Kidney epithelial cell (primary cell): ENCODE measurements at places on chromosomes 7 and 10.

- DNase-seq: no peak
These were observed 615.5 kb upstream of the MKI67 start for GRCh38 chr10:128741680-128742079.

- DNase-seq: no peak
These were observed 64.8 kb downstream of the SGCE start for GRCh38 chr7:94591176-94591575.

DNA sequence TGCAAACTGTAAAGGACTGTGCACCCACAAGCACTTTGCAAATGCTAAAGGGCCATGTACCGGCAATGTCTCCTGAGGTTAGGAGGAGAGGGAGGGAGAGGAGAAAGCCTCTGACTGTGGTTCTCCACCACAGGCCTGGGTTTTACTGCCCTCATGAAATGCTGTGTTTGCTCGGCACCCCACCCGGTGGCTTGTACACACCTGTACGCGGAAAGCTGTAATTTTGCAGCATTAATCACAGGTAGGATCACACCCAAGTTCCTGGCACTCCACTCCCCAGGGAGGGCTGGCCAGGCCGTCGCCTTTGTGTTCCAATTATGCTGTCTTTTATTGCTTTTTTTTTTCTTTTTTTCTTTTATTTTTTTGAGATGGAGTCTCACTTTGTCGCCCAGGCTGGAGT is 78.5 kb upstream of the MYL10 start:
- DNase-seq: no peak

GRCh38 chr10:4353964-4354363 is 472.0 kb upstream of the AKR1E2 start:
- peak; percentile 59 for DNase-seq

DNA sequence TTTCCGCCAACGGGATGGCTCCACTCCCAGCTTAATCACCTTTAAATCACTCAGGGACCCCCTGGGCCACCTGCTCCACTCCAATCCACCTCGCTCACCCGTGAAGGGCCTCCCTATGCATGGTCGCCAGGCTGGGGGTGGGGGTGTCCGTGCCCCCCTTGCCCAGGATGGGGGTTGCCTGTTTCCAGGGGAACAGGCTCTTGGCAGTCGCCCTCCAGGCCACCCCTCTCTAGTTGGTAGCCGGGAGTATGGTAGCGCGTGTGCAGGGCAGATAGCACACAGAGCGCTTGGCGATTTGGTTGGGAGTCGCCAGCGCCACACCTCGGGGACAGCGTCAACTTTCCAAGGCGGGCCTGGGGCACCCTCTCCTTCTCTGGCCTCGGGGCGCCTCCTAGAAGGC is 134.9 kb upstream of the ZNF92 start:
- no peak for DNase-seq

- DNase-seq: peak; percentile 75
These were observed at the start of gene TLL2 for GRCh38 chr10:96513698-96514561. TLL2 (minus strand) TSS chr10:96513926; CDS start chr10:96513685, 241 bp downstream.

DNA sequence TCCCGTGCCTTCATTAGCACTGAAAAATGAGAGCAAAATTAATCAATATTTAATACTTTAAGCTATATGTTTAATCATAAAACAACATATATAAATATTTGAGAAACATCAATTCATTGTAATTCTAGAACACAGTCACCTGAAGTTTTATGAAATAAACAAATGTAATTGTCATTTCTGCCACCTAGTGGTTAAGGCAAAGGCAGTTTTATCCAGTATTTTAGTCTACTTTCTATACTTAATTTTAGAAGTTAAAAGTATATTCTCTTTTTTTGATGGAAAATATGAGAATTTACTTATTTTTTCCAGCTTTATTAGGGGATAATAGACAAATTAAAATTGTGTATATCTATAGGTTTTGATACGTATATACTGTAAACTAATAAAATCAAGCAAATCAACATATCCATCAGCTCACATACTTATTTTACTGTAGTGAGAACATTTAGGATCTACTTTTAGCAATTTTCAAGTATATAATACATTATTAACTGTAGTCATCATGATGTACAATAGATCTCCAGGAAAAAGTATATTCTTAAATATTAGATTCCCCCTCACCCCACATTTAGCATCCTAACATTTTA is 16.9 kb downstream of the PCGF6 start:
- DNase-seq: no peak

DNA sequence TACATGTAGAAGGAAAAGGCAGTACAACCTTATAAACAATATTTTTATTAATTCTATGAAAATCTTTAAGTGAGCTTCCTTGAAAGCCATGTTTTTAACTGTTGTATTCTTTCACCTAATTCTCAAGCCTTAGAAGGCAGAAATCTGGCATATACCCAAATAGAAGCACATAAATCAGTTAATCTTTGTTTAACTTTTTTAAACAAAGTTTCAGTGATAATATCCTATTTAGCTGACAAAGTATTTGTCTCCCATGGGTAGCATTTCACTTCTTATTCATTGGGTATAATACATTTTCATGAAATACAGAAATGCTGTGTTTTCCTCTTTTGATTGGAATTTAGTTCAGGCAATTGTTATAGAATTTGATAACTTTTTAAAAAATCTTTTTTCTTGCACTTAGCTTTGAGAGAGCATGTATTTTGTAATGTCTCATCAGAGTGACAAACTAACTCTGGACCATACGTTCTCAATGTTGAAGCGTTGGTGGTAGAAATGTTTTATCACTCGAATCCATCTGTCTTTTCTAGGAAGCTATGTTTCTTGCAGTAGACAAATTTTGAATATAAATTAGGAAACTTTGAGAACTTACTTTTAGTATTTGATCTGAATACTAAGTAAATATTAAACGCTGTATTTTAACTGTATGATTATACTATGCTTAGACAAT is 78.1 kb downstream of the CREM start:
- no peak for DNase-seq

- DNase-seq: no peak
These were observed 7.9 kb downstream of the MALSU1 start for GRCh38 chr7:23306936-23307521.

DNA sequence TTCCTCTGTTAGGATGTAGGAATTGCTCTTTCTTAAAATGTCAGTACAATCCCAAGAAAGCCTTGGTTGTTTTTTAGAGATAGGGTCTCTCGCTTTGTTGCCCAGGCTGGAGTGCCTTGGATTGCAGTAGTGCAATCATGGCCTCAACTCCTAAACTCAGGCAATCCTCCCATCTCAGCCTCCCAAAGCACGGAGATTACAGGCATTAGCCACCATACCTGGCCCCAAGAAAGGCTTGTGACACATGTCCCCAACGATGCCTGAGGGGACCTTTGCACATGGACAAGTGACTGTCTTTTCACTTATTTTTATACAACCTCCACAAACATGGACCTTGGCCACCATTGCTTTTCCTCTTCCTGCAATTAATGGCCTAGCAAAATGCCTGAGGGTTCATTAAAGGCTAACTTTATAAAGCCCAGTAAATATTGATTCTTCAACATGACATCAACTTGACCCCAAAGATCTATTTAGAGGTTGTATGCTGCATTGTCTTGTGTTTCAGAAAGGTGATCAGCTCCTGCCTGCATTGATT is 10.0 kb upstream of the SPOCK2 start:
- DNase-seq: no peak

GRCh38 chr7:91082852-91083495 is 181.3 kb upstream of the FZD1 start:
- no peak for DNase-seq

- no peak for DNase-seq
These were observed 176.3 kb upstream of the ZNF32 start for GRCh38 chr10:43824934-43825333.

DNA sequence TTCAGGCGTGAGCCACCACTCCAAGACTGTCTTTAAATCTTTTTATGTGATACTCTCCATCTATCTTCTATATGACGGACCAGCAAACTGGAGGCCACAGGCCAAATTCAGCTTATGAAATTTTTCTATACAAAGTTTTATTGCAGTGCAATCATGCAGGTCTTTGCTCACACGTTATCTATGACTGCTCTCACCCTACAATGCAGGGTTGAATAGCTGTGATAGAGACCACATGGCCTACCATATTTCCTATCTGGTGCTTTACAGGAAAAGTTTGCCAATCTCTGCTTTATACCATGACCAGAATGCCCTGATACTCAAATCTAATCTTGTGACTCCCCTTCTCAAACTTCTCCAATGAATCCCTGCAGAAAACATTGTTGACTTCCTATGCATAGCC is 89.5 kb upstream of the ACBD5 start:
- no peak for DNase-seq

GRCh38 chr10:3867454-3868270 is 82.7 kb upstream of the KLF6 start:
- DNase-seq: no peak

DNA sequence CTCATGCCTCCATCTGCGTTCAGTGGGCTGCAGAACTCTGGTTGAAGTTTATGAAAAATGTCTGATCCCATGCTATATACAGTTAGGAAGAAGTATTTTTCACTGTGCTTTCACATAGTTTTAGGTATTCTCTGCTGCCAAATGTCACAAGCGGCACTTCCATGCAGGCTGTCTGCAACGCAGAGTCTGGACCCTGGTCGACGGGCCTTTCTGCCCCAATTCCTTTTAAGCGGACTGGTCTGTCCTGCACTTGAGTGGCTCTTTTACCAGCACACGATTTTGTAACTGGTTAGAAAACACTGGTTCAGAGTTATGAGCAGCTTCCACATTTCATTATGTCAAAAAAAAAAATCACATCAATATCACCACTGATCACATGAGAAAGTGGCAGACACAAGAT is 143.0 kb downstream of the DIP2C start:
- DNase-seq: no peak

GRCh38 chr7:151773797-151774196 is 103.1 kb downstream of the PRKAG2 start:
- no peak for DNase-seq

DNA sequence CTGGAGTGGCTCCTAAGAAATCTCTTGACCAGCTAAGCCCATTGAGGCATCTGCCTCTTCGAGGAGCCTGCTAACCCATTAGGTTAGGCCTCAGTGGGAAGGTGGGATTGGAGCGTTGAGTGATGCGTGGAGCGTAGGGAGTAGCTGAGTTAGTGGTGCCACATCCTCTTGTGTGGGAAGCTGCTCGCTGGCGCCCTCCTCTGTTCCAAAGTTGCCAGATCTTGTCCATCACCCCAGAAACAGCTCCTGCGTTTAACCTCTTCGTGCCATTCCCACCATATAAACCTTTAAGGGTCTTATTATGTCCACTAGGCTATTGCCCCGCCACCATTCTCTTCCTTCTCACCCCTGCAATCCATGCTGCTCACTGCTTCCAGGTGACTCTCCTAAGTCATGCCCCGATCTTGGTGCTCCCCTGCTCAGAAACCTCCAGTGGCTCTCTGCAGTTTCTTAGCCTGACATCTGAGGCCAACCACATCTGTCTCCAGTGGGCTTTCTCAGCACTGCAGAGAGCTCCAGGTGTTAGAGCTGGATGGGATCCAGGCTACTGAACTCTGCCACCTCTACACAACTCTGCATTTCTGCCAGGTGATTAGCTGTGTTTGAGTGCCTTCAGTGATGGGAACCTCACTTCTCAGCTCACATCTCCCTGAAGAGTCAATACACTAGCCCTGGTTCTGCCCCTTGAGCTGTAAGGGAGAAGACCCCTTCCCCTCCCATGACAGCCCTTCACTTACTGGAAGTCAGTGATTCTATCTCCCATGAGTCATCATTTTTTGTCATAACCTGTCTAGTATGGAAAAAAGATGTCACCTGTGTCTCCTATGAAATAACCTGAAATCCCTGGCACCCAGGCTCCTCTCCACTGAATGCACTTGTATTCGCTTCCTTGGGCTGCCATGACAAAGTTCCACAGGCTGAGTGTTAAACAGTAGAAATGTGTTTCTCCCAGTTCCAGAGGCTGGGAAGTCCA is 65.0 kb upstream of the FGFR2 start:
- no peak for DNase-seq

DNA sequence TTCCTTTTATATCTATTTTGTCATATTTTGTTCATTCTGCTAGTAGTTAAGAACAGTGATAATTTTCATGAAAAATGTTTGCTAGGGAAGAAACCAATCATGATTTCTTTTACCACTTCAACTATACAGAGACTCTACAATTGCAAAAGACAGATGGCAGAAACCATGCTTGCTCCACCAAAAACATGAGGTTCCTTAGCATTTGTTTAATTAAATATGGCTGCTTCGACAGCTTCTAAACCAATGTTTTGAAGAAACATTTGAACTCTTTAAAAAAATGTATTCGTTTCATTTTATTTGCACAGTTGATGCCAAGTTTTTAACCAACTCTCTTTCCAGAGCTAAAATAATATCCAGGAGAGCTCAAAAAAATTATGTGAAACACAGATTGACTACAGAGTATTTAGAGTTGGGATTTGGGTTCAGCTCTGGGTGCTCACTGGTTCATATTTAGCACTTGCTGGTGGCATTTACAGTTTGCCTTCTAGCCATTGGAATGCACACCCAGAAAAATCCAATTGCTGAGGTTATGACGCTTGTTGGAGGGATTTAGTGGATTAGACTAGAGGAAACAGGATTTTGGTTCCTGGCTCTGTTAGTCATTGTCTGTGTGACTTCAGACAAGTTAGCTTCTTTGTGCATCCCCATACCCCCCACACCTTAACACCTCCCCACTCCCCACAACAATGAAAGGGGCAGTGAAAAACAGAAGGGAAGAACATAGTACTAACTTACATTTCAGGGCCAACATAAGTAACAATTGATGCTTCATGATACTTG is 35.8 kb upstream of the SDHAF3 start:
- DNase-seq: no peak

GRCh38 chr7:136359333-136359903 is 382.3 kb upstream of the MTPN start:
- no peak for DNase-seq

DNA sequence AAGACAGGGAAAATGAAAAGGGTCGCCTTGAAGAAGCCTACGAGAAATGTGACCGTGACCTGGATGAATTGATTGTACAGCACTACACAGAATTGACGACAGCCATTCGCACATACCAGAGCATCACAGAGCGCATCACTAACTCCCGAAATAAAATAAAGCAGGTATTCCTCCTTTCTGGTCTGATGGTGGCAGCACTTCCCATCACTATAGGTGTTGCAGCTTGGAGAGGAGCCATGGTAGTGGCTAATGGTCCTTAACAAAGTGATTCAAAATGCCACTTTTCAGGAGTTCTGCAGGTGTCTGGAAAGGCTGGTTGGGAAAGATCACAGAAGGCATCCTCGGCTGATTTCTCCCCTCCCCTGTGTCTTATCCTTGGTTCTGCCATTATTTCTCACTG is 22.1 kb downstream of the EXOC4 start:
- DNase-seq: no peak

GRCh38 chr7:97752215-97752614 is 20.3 kb downstream of the TAC1 start:
- no peak for DNase-seq

- DNase-seq: no peak
These were observed 285.8 kb downstream of the BMPER start for GRCh38 chr7:34191162-34191561.

GRCh38 chr10:119555178-119555784 is 12.8 kb upstream of the RGS10 start:
- DNase-seq: no peak

- no peak for DNase-seq
These were observed 58.9 kb upstream of the ADO start for GRCh38 chr10:62745581-62745980.
